GM12878 (cell line): ENCODE measurements at places on chromosomes 12 and 14.

- DNase-seq = no peak
These were observed 19.8 kb downstream of the GALNT4 start for GRCh38 chr12:89504560-89505346.

DNA sequence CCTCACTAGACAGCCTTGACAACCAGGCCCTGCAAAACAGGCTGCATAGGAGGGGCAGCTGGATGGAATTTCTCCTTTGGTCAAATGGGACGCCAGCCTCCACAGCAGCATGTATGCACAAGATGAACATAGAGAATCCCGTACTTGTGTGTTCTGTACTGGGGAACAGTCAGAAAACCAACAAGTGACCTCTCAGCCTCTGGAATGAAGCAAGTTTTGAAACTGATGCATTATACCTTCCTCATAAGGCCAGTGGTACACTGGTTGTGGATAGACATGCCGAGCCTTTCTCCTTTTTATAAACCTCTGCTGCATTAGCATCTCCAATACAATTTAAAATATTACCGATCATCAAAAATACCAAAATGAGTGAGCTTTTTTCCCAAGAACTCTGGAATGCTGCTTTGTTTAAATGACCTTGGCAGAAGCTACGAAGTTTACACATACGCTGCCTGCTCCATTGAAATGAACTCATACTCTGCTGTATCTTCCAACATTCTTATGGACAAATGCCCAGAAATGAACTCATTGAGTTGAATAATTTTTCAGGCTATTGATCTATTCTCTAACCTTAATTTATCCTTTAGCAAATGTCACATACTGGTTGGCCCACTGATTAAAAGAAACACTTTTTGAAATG is 47.6 kb upstream of the FERMT2 start:
- no peak for DNase-seq

DNA sequence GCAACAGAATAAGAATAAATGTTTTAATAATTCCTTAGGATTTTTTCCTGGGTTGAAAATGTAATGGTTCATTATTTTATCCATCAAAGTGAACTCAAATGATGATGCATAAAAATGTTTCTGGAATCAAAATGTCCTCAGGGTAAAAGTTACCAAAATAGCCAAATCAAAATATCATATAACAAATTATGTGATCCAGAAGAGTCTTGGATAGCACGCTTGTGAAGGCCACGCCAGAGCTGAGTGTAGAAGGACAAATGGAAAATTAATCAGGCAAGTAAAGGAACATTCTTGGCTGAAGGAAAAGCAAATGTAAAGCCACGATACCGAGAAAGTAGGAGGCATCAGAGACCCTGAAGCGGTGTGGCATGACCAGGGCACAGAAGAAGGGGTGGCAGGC is 169.2 kb downstream of the CAPZA3 start:
- no peak for DNase-seq

DNA sequence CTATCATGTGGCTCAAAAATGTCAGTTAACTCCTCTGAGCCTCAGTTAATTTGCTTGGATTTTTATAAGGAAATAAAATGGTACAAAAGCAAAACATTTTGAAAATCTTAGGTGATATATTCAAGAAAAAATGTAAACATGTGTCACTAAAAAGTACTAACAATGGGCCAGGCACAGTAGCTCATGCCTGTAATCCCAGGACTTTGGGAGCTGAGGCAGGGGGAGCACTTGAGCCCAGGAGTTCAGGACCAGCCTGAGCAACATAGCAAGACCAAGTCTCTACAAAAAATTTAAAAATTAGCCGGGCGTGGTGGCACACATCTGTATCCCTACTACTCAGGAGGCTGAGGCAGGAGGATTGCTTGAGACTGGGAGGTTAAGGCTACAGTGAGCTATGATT is 25.7 kb downstream of the AQP6 start:
- no peak for DNase-seq

GRCh38 chr14:60655898-60656685 is 6.8 kb upstream of the SIX1 start:
- DNase-seq = no peak

- DNase-seq = no peak
These were observed 36.5 kb upstream of the SSTR1 start for GRCh38 chr14:38171197-38171596.

DNA sequence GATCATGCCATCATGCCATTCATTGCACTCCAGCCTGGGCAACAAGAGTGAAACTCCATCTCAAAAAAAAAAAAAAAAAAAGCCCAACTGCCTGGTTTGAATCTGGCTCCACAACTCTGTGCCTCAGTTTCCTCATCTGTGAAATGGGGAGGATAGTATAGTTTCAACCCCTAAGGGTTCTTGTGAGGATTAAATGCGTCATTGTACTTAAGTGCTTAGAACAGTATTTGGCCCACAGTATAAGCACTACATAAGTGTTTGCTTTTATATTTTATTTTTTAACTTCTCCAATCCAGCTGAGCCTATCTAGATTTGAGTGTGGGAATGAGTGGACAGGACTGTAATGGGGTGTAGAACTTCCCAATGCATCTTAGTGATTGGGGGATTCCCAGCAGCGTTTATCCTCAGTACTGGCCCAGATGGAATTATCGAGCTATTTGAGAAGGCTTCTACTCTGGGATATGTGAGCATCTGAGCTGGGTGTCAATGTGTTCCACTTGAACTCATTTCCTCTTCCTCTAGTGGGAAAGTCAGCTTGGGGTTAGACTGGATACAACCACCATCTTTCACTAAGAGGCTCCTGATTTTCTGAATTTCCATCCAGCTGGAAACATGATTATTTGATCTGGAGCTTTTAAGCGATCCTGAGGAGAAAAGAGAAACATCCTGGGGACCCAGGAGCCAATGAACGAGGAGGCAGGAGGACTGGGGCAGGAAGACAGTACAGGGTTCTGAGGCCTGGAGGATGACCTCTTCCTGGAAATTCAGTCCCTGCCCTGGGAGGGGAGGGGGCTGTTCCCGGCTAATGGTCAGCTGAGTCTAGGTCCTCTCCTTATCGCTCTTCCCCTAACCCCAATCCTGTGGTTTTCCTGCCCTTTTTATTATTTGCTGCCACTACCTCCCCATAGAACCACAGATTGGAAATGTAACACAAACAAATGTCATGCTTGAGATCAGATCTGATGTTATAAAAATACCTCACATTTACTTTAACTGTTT is 9.3 kb upstream of the ESPL1 start:
- no peak for DNase-seq

DNA sequence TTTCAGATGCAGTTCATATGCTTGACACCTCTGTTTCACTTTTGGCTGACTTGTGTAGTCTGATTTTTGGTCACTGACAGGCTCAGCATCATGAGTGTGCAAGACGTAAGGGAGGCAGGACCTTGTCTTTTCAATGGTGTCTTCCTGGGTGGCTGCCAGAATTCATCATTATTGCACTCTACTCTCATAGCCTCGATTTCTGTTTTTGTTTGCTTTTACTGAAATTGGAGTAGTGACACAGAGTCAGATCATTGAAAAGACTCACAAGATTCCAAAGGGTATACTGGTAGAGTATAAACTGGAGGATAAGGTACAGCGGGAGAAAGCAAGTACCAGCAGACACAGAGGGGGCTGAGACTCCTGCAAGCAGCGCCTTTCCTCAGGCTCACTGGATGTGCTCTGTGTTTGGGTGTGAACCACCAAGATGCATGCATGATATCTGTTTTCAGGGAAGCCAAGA is 126.3 kb upstream of the FGD4 start:
- no peak for DNase-seq

- no peak for DNase-seq
These were observed 4.0 kb upstream of the LIMA1 start for GRCh38 chr12:50287271-50287670.

DNA sequence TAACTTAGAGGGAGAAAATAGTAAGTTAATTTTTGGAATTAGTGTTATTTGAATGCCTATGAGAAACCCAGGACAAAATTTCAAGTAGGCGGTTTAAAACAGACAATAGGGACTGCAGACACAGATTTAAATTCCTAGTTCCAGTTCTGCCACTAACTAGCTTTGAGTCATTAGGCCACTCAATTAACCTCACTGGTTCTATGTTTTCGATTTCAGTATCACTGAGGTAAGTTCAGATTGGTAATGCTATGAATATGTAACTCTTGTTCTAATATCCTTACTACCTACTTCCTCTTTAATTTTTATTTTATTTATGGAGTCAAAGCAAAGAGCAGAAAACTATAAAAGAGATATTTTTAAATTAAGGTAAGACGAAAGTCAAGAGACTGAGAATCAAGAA is 52.6 kb downstream of the GALC start:
- DNase-seq = peak; percentile 51

DNA sequence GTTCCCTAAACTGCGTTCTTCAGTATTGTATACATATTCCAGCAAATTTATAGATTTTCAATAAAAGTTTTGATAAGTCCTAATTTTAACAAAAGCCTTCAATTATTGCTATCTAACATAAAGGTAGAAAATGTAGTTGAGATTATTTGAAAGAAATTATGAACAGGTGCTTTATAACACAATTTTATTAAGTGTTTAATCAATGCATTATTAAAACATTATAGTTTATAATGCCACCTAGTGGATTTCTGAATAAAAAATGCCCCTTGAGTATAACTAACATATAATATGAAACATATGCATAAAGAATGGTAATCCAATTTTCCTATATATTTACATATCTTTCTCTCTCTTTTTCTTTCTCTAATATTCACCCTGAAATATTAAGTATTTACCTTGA is 515.3 kb downstream of the SLC6A15 start:
- no peak for DNase-seq

DNA sequence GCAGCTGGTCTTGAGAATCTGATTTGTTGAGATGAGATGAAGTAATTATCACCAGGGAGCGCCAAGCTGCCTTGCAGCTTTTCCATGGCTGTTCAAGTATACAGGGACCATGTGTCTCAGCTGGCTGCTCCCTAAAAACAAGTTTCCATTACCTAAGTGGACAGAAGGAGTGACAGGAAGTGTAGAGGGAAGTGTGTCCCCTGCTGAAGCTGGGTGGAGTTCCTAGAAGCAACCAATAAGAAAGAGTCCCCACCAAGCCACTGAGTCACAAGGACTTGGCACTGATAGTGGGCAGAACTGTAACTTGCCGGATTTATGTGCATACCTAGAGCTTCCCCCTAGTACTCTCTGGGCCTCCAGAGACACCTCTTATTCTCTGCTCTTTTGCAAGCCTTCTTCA is 1.5 kb upstream of the GPX2 start:
- no peak for DNase-seq

DNA sequence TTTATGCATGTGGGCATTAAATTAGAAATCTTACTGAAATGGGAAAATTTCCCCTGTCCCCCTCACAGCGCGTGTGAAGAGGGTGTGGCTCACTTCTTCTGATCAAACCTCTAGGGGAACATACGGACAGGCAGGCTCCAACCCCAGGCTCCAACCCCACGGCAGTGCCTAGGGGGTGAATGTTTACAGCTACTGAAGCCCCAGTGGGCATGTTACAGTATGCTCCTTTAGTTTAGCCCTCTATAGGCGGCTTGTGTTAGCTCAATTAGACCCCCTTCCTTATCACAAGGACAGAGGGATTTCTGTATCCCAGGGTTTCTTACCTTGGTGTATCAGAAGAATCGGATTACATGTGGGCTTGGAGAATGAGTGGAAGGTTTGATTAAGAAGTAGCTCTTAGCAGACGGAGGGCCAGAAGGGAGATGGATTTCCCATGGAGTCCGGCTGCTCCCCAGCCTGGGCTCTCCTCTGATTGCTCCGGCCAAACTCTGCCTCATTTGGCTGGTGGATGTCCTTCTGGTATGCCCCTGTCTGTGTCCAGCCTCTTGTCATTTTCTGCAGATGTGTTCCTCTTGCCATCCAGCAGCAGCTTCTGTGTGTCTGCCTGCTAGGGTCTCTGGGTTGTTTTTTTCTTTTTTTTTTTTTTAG is 223.7 kb downstream of the TMTC2 start:
- no peak for DNase-seq

DNA sequence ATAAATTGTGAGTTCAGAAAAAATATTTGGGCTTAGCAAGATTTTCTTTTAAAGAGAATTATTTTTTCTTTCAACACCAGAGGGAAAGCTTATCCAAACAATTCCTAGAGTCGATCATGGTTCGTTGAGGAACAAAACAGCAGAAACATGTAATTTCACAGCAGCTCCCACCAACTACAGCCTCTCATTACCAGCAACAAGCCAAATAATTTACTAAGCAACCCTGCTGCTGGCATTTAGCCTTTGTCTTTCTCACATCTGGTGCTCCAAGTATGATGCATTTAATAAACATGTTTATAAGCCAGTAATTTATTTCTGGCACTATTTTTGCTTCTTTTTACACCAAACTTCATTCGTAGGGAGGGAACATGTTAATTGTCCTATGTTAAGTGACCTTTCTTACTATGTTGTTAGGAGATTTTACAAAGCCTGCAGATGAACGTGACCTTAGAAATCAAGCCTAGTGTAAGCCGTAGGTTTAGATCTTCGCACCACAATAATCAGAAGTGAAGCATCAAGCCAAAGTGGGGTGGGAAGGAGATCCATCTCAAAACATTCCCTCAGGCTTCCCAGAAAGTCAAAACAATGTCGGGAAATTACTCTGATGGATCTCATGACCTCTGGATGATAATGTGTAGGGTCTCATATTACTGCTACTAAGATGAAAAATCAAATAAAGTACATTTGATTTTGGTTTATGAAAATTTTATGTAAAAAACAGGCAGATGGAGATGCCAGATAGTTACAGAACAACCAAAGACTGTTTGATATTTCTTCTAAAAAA is 128.4 kb downstream of the RPAP3 start:
- no peak for DNase-seq

DNA sequence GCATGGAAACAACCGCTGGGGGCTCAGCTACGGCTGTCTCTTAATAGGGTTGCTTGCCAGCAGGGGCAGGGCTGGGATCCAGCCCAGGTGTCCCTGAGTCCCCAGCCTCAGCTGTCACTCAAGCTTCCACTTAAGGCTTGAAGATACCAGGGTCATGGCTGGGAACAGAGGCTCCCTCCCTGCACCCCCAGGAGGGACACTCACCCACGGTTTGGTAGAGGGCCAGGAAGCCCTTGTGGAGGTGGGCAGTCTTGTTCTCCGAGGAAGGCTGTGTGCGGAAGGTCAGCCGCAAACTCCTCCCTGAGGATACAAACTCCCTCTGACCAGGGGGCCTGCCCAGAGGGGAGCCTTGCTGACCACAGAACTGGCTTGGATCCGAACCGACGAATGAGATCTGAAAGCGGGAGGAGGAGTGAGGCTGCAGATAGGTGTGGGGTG is 7.3 kb downstream of the C1RL start:
- DNase-seq = no peak

GRCh38 chr14:68217791-68218340 is 398.3 kb downstream of the RAD51B start:
- DNase-seq = no peak

DNA sequence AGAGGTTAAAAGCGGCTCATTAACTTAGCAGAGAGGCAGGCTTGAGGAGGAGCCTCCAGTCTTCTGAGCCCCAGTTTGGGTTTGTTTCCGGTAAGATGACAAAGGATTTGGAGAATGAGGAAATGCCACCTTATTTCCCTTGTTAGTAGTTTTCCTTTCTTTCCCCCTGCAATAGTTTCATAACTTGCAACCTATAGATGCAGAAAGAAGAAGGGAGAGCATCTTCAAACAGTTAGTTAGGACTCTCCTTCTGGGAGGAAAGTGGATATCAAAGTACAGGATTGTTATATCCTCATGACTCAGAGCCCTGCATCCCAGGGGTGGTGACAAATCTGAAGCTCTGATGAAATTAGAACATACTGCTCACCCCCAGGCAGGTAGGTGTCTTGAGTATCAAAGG is 180.7 kb upstream of the SLC38A2 start:
- DNase-seq = no peak

- DNase-seq = no peak
These were observed 193.9 kb downstream of the BCAT1 start for GRCh38 chr12:24754690-24755638.

GRCh38 chr12:130791629-130792028 is 47.4 kb downstream of the STX2 start:
- DNase-seq = no peak
